ENCODE measurements at places on chromosomes 3 and 15.
A peak's percentile ranks its signal among the peaks of the same experiment; 100 is the strongest.

DNA sequence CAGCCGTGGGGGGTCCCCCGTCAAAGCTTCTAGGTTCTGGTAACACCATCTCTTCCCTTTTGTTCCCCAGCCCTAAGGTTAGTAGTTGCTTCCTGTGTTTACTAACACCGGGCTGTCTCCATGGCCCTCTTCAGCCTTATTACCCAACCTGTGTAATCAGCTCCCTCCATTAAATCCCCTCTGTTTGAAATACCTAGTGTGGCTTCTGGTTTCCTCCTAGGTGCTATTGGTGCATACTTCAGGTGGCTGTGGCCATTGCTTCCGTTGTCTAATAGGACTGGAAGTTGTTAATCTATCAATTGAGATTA lies 35.3 kb downstream of the MOBP start:
- DNase-seq: no peak

DNA sequence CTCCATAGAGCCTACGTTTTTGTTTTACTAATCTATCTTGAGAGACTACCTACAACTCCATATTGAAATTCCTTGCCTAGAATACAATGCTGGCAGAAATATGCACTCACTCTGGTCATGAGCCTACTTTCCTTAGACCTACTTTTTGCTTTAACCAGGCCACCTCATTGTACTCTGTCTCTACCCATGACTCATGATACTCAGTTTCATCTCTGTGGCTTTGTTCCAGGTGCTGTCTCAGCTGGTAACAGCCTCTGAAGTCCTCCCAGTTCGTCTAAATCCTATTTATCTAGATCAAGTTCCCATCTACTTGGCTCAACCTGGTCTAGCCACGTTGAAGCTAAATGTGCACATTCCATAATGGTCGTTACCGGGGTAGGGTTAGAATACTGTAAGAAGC lies 536.4 kb downstream of the RSL24D1 start:
- DNase-seq: no peak

GRCh38 chr3:121739902-121740301 lies 9.6 kb downstream of the GOLGB1 start:
- DNase-seq: no peak

DNA sequence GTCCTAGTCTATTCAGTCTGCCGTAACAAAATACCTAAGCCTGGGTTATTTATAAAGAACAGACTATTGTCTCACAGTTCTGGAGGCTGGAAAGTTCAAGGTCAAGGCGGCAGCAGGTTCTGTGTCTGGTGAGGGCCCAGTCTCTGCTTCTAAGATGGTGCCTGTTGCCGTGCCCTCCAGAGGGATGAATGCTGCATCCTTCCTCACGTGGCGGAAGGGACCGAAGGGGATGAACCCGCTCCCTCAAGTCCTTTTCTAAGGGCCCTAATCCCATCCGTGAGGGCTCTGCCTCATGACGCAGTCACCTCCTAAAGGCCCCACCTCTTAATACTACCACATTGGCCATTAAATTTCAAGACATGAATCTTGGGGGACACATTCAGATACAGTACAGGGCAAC lies 133.7 kb downstream of the CHSY1 start:
- no peak for DNase-seq

DNA sequence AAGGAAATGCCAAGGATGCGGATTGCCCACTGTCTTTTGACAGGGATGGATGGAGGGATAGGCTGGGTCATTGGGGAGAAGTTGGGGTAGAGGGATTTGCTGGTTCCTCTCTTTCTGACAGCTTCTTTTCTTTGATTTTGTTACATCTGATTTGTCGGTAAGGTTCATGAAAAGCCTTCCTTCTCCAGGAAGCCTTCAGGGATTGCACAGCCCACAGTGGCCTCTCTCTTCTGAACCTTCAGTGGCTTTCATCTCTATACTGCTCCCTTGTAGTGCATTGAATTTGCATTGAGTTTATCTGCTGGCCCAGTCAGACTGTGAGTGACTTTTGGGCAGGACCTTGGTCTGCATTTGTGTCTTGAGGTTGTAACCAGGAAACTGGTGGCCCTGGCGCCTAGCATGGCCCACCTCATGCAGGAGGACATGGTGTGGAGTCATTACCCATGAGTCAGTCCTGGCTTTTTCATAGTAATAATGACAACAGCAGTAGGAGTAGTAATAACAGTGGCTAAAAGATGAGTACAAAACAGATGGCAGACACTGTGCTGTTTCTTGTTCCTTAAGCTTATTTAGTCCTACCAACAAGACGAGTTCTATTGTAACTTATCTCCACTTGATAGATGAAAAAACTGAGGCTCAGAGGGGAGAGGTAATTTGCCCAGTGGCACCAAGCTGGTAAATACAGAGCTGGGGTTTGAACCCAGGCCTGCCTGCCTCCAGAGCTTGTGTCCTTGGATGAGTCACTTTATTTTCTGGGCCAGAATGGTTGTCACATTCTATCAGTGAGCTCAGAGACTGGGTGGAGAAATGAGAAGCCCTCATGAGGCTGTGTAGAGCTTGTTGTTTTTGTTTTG lies 28.4 kb downstream of the SMAD6 start:
- DNase-seq: peak; percentile 47

DNA sequence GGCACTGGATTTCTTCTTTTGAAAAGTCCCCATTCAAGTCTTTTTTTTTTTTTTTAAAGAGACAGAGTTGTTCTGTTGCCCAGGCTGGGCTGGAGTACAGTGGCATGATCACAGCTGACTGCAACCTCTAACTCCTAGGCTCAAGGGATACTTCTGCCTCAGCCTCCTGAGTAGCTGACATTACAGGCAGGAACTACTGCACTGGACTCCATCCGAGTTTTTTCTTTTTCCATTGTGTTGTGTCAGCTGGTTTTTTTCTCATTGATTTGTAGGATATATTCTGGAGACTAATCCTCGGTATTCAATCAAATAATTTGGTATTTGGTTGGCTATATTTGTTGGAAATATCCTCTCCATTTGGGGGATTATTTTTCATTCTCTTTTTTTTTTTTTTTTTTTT lies 11.8 kb downstream of the POLR2M start:
- DNase-seq: no peak

- no peak for DNase-seq
Observed at GRCh38 chr15:81156324-81156723, 22.3 kb downstream of the CFAP161 start.

GRCh38 chr3:29090912-29091597 lies 189.8 kb upstream of the RBMS3 start:
- DNase-seq: no peak

- DNase-seq: no peak
Observed at GRCh38 chr3:12175137-12175593, 16.5 kb upstream of the TIMP4 start.

DNA sequence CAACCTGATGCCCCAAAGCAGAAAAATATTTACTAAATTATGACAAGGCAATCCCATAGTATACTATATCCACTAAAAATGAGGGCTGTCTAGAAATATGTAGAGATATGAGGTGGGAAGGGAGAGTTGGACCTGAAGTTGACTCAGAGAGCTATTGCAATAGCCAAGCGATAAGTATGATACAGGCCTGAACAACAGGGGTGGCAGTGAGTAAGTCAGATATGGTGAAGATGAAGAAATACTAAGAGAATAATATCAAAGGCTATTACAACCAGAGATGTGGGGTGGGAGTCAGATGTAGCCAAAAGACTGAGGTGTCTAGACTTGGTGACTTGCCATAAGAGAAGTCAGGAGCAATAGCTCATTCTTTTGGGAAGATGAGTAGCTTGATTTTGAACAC lies 9.2 kb downstream of the HSPBAP1 start:
- no peak for DNase-seq

- peak; percentile 72 for DNase-seq
Observed at GRCh38 chr15:72564091-72564490, 90.0 kb downstream of the ARIH1 start.

DNA sequence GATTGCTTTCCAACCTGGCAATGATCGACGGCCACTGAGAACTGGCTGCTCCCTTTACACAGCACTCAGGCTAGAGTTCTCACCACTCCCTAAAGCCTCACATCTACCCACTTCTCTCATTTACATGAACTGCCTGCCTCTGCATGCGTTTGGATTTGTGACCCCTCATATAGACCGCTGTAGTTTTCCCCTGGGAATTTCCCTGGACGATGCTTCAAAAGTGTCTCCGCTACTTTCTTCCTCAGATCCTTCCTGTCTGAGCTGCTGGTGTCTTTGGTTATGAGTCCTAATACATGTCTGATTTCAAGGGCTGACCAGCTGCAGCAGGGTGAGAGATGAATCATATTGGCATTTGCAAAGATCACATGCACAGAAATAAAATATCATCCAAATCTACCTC lies 116.7 kb upstream of the ETV5 start:
- DNase-seq: no peak

DNA sequence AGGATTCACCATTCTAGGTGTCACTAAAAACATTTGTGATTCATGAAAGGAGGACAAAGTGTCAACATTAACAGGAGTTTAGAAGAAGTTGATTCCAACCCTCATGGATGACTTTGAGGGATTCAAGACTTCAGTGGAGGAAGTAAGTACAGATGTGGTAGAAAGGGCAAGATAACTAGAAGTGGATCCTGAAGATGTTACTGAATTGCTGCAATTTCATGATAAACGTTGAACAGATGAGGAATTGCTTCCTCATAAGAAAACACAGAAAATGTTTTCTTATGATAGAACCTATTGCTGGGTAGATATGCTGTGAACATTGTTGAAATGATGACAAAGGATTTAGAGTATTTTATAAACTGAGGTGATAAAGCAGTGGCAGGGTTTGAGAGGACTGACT lies 23.5 kb upstream of the ATP2C1 start:
- no peak for DNase-seq

GRCh38 chr3:123042413-123042812 lies 14.8 kb upstream of the SEMA5B start:
- DNase-seq: no peak

- no peak for DNase-seq
Observed at GRCh38 chr3:119717520-119717919, 14.7 kb downstream of the CFAP91 start.

GRCh38 chr15:91222052-91222451 lies 122.0 kb downstream of the SV2B start:
- no peak for DNase-seq

DNA sequence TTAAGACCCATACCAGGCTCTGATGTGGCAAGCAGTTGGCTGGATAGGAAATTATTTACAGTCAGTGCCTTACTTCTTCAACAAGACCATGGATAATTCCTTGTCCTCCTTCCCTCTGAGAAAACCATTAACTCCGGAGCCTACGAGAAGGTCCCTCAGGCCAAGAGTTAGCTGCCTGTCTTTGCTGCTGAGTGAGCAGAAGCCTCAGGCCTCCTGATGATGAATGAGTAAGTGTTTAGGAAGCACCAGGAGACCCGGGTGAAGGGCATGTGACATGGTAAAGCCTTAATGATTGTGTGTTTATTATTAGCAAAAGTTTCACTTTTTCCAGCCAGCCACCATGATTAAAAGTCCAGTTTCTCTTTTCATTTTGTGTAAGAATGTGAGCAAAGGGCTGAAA lies 174.9 kb upstream of the TOPAZ1 start:
- DNase-seq: peak; percentile 22

DNA sequence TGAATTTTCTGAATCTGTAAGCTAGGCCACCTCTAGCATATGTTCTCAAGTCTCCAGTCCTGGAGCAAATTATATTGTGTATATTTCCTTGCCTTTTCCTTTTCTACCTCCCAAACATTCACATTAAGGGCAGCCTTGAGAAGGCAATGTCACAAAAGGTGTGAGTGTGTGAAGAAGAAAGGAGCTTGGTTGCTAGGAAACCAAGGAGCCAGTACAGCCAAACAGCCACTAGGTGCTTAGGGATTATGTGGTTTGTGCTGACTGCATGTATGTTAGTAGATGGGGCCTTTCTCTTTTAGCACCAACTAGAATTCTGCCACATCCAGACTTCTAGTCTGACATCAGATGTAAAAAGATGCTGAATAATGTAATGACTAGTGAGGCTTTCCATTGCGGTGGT lies 118.8 kb upstream of the DAZL start:
- DNase-seq: no peak

- no peak for DNase-seq
Observed at GRCh38 chr3:187040516-187041361, 98.6 kb downstream of the RPL39L start.

- no peak for DNase-seq
Observed at GRCh38 chr15:93451265-93451664, 362.3 kb upstream of the RGMA start.

DNA sequence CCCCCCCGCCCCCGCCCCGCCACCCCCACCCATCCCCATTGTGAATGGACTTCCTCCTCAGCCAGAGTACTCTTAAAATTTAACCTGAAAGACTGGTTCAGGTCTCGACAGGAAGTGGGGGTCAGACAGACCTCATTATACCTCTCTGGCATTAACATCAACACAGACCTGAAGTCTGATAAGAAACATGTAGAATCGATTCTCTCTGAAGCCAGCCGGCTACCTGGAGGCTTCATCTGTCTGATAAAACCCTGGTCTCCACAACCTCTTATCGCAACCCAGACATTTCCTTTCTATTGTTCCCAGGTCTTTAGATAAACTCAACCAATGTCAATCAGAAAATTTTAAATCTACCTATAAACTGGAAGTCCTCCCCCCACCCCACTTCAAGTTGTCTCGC lies 42.6 kb downstream of the SLCO2A1 start:
- DNase-seq: no peak

GRCh38 chr15:66505430-66505811 lies 295 bp downstream of the ZWILCH start:
- no peak for DNase-seq

DNA sequence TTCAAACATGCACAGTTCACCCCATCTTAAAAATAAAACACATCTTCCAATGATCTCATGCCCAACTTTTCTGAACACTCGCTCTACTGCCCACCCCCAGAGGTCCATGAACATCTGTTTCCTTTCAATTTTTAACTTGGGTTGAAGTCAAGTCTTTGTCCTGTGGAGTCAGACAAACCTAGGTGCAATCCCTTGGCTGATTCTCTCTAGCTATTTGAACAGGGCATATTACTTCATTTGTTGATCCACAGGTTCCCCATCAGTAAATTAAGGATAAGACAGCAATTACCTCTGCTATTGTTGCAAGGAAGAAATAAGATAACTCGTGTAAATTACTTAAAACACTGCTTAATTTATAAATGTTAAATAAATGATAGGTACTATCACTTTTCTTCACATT lies 180.1 kb downstream of the CNTN3 start:
- no peak for DNase-seq

- DNase-seq: no peak
Observed at GRCh38 chr3:66454464-66454859, 46.4 kb downstream of the LRIG1 start.

DNA sequence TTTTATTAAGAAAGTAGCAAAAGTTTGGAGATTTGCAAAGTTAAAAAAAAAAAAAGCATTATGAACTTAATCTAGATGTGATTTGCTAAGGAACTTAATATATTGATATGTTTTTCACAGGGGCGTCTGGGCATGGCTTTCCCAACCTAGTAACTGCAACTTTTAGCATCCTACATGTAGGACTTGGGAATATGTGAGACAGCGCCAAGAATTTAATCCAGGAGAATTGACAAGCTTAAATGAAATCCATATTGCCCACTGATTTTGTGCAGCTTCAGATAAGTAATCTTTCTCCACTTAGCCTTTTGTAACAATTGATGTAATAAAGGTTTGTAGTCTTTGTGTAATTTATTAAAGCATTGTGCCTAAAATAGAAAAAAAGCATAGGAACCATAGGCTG lies 982 bp upstream of the GABPB1 start:
- no peak for DNase-seq
